ENCODE measurements at places on chromosomes 7 and 10. TPM values are rescaled to one million over a fixed set of nuclear protein-coding genes. Genes with fewer than 3 reads are reported as not detected.

GRCh38 chr7:55177068-55177530 is 158.3 kb downstream of the EGFR start:
- no peak overlapping the region for H3K4me3 ChIP-seq
- H3K27ac ChIP-seq, result peak overlapping the region; percentile 71
- H3K36me3 ChIP-seq, result no peaks in the 10 kb centered on the region

DNA sequence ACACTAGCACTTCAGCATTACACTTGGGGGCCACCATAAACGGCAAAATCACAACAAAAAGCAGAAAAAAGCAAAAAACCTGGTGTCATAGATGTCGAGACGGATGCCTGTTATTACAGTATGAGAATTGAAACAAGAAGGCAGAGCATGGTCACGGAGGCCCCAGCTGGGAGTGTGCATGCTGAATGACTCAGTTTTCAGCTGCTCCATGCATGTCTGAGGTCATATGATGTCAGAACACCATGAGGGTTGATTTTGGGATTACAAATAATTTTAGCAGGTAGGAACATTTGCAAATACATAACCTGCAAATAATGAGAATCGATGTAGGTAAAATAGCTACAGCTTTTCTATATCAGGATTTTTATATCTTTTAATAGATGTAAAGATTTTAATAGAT is 19.1 kb downstream of the ZMYND11 start:
- H3K36me3 ChIP-seq, result no peaks in the 10 kb centered on the region
- no peaks in the 10 kb centered on the region for H3K4me1 ChIP-seq
- H3K27me3 ChIP-seq, result no peaks in the 10 kb centered on the region

DNA sequence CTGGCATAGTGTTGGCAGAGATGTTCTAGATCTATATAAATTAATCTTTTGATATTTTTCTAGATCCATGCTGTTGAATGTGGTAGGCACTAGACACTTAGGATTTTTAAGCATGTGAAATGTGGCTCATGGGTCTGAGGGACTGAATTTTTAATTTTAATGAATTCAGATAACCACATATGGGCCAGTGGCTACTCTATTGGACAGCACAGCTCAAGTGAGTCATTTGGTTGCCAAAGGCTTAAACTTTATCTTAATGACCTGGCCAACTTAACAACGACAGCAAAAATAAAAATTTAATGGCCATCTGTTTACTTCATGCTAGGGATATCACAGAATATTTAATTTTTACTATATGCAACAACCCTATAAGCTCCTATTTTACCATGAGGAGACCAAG is 61.4 kb downstream of the CDK14 start:
- DNase-seq, result no peak
- H3K4me1 ChIP-seq, result no peaks in the 10 kb centered on the region
- H3K36me3 ChIP-seq, result no peaks in the 10 kb centered on the region
- no peak overlapping the region for H3K27ac ChIP-seq
- no peaks in the 10 kb centered on the region for H3K27me3 ChIP-seq

GRCh38 chr10:6445671-6446316 is 134.3 kb downstream of the PRKCQ start:
- DNase-seq, result peak; percentile 25
- no peaks in the 10 kb centered on the region for H3K27me3 ChIP-seq
- no peak overlapping the region for H3K27ac ChIP-seq
- H3K36me3 ChIP-seq, result no peaks in the 10 kb centered on the region

- H3K36me3 ChIP-seq, result no peaks in the 10 kb centered on the region
- H3K27ac ChIP-seq, result no peak overlapping the region
- H3K4me1 ChIP-seq, result no peaks in the 10 kb centered on the region
- H3K4me3 ChIP-seq, result no peak overlapping the region
- DNase-seq, result no peak
- no peaks in the 10 kb centered on the region for H3K27me3 ChIP-seq
Measured at GRCh38 chr7:136709876-136710275, 158.6 kb upstream of the CHRM2 start.

GRCh38 chr10:128943111-128943510 is 523.9 kb upstream of the MGMT start:
- H3K27ac ChIP-seq, result no peak overlapping the region
- no peaks in the 10 kb centered on the region for H3K36me3 ChIP-seq

- H3K27ac ChIP-seq, result no peak overlapping the region
- no peaks in the 10 kb centered on the region for H3K27me3 ChIP-seq
- DNase-seq, result no peak
- H3K36me3 ChIP-seq, result no peaks in the 10 kb centered on the region
- H3K4me3 ChIP-seq, result no peak overlapping the region
Measured at GRCh38 chr10:34960983-34961382, 129.2 kb downstream of the CUL2 start.

GRCh38 chr7:140541513-140542227 is 62.4 kb upstream of the MKRN1 start:
- H3K36me3 ChIP-seq, result no peaks in the 10 kb centered on the region
- DNase-seq, result peak; percentile 93
- peak overlapping the region; percentile 92 for H3K27ac ChIP-seq
- H3K4me3 ChIP-seq, result no peak overlapping the region
- peaks cover 9% of the 10 kb centered on the region for H3K4me1 ChIP-seq
- H3K27me3 ChIP-seq, result no peaks in the 10 kb centered on the region

DNA sequence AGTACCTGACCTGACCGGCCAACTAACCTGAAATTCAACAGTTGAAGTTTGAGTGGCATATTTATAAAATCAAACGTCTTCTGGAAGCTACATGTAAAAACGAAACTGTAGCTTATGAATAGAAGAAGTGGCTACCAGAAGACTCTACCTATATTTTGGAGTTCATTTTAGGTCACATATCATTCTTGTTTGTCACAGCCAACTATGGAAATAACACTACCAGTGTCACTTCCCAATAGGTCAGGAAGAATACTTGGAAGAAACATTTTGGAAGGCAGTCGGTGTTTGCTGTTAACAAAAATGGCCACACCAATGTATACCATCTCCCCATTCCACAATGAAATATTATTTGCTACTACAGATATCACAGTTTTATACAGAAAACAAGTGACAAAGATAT is 12.6 kb downstream of the TWIST1 start:
- H3K27me3 ChIP-seq, result no peaks in the 10 kb centered on the region
- H3K27ac ChIP-seq, result no peak overlapping the region
- no peaks in the 10 kb centered on the region for H3K4me1 ChIP-seq
- DNase-seq, result no peak
- H3K4me3 ChIP-seq, result no peak overlapping the region
- H3K36me3 ChIP-seq, result no peaks in the 10 kb centered on the region

GRCh38 chr7:21690705-21691104 is 147.9 kb downstream of the DNAH11 start:
- H3K27ac ChIP-seq, result no peak overlapping the region
- no peaks in the 10 kb centered on the region for H3K27me3 ChIP-seq
- no peak for DNase-seq
- no peaks in the 10 kb centered on the region for H3K4me1 ChIP-seq
- no peaks in the 10 kb centered on the region for H3K36me3 ChIP-seq

DNA sequence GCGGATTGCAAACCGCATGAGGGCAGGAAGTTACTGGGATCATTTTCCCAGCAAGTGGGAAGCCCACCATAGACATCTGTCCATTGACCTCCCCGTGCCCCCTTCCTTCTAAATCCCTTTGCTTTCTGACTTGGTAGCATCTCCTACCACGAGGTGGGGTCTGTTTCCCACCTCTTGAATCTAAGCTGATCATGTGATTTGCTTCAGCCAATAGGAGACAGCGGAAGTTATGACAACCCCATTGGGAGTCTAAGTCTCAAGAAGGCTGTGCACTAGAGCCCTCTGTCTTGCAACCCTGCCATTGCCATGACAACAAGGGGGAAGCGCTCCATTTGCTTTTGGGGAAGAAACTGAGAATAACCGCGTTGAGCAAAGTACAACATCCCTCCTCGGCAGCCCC is 39.2 kb upstream of the CARD11 start:
- no peak overlapping the region for H3K27ac ChIP-seq
- H3K27me3 ChIP-seq, result no peaks in the 10 kb centered on the region
- no peaks in the 10 kb centered on the region for H3K4me1 ChIP-seq
- H3K36me3 ChIP-seq, result no peaks in the 10 kb centered on the region
- no peak overlapping the region for H3K4me3 ChIP-seq

DNA sequence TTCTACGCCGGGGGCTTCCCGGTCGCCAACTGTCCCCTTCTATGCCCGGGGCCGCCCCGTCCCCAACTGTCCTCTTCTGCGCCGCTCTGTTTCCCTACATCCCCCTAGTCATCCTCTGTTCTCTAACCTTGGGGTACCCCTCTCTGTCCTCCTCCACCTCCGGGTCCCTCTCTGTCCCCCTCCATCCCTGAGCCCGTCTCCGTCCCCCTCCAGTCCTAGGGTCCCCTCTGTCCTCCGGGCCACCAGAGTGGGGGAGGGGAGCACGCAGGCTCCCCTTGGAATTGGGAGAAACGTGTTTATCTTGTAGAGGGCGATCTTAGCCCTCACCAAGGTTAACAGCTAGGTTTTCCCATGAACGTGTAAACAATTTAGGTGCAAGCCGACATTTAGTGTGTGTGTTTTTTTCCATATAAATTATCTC is 852 bp upstream of the KLF6 start:
- DNase-seq, result peak; percentile 57
- peak overlapping the region; percentile 78 for H3K4me3 ChIP-seq
- H3K27ac ChIP-seq, result peak overlapping the region; percentile 100
- H3K4me1 ChIP-seq, result no peaks in the 10 kb centered on the region
- no peaks in the 10 kb centered on the region for H3K36me3 ChIP-seq

DNA sequence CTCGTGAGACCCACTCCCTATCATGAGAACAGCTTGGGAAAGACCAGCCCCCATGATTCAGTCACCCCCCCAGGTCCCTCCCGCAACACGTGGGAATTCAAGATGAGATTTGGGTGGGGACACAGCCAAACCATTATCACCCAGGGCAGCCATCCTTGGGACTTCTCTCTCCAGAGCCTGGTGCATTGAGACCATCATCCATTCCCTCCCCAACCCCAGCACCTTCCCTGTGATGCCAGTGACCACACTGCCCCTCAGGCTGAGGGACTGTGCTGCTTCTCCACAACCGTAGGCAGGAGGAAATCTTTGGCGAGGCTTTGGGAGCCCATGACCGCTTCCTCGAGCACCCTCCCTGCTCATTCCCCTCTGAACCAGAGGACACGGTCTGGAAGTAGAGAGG is 64.4 kb downstream of the TACC2 start:
- H3K4me1 ChIP-seq, result no peaks in the 10 kb centered on the region
- no peak overlapping the region for H3K4me3 ChIP-seq
- no peaks in the 10 kb centered on the region for H3K27me3 ChIP-seq
- no peak for DNase-seq
- H3K36me3 ChIP-seq, result no peaks in the 10 kb centered on the region
- H3K27ac ChIP-seq, result peak overlapping the region; percentile 3

- H3K36me3 ChIP-seq, result no peaks in the 10 kb centered on the region
- no peaks in the 10 kb centered on the region for H3K4me1 ChIP-seq
- H3K27ac ChIP-seq, result peak overlapping the region; percentile 54
- DNase-seq, result no peak
- H3K4me3 ChIP-seq, result no peak overlapping the region
Measured at GRCh38 chr10:50497758-50498157, 126.0 kb downstream of the SGMS1 start.

GRCh38 chr10:11214407-11214806 is 196.7 kb downstream of the CELF2 start:
- no peaks in the 10 kb centered on the region for H3K36me3 ChIP-seq
- no peaks in the 10 kb centered on the region for H3K4me1 ChIP-seq
- no peak overlapping the region for H3K27ac ChIP-seq
- H3K4me3 ChIP-seq, result no peak overlapping the region
- no peaks in the 10 kb centered on the region for H3K27me3 ChIP-seq
- no peak for DNase-seq

- no peak overlapping the region for H3K4me3 ChIP-seq
- no peak overlapping the region for H3K27ac ChIP-seq
- DNase-seq, result no peak
- no peaks in the 10 kb centered on the region for H3K36me3 ChIP-seq
- H3K4me1 ChIP-seq, result peaks cover 12% of the 10 kb centered on the region
Measured at GRCh38 chr10:74922921-74923320, 96.5 kb downstream of the KAT6B start.

GRCh38 chr10:79178614-79179163 is 109.9 kb downstream of the ZMIZ1 start:
- no peaks in the 10 kb centered on the region for H3K36me3 ChIP-seq
- H3K27me3 ChIP-seq, result no peaks in the 10 kb centered on the region
- H3K4me3 ChIP-seq, result no peak overlapping the region

GRCh38 chr7:91537260-91538152 is 273.3 kb downstream of the FZD1 start:
- no peak overlapping the region for H3K4me3 ChIP-seq
- no peaks in the 10 kb centered on the region for H3K27me3 ChIP-seq
- no peaks in the 10 kb centered on the region for H3K36me3 ChIP-seq
- no peak overlapping the region for H3K27ac ChIP-seq
- no peak for DNase-seq

- DNase-seq, result no peak
- H3K4me3 ChIP-seq, result no peak overlapping the region
- no peaks in the 10 kb centered on the region for H3K36me3 ChIP-seq
Measured at GRCh38 chr10:61136139-61136538, 192.2 kb upstream of the RHOBTB1 start.

GRCh38 chr10:67171970-67172369 is 246.1 kb downstream of the LRRTM3 start:
- H3K4me3 ChIP-seq, result no peak overlapping the region
- H3K27ac ChIP-seq, result no peak overlapping the region

GRCh38 chr7:4681218-4681851 is 760 bp upstream of the FOXK1 start:
- H3K4me1 ChIP-seq, result no peaks in the 10 kb centered on the region
- H3K36me3 ChIP-seq, result no peaks in the 10 kb centered on the region
- H3K27me3 ChIP-seq, result no peaks in the 10 kb centered on the region
- peak overlapping the region; percentile 78 for H3K27ac ChIP-seq
- peak overlapping the region; percentile 38 for H3K4me3 ChIP-seq
- no peak for DNase-seq

DNA sequence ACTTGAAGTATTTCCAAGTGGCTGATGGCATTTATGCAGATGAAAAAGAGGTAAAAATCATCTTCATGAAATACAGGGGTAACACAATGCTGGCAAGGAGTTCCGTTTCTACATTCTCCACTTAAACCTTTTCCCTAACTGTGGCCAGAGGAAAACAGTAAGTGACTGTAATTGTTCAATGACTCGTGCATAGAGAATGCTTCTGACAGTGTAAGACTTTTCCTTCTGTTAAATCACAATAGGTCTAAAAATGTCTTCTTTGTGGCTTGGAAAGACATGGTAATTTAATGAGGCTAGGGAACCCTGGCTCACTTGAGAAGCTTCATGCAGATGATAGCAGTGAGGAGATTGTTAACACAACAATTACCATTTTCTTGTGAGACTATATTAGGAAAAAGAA is 50.3 kb upstream of the RSU1 start:
- H3K27me3 ChIP-seq, result no peaks in the 10 kb centered on the region
- H3K4me3 ChIP-seq, result no peak overlapping the region
- no peak for DNase-seq
- no peaks in the 10 kb centered on the region for H3K4me1 ChIP-seq
- H3K36me3 ChIP-seq, result no peaks in the 10 kb centered on the region
- no peak overlapping the region for H3K27ac ChIP-seq

The DKK1 gene
- total RNA-seq, result 4.1 TPM

The PILRA gene
- total RNA-seq, result 3.3 TPM

The C10orf143 gene
- total RNA-seq, result 7.7 TPM

The TMEM176B gene
- 31.2 TPM for total RNA-seq

The MRPS33 gene
- total RNA-seq, result 28.7 TPM

The EZH2 gene
- total RNA-seq, result 2.3 TPM

The PTN gene
- total RNA-seq, result 20.2 TPM

The UPP1 gene
- total RNA-seq, result 1.5 TPM

The SLC16A12 gene
- total RNA-seq, result 0.73 TPM
